ENCODE measurements at places on chromosomes 5 and 9.

DNA sequence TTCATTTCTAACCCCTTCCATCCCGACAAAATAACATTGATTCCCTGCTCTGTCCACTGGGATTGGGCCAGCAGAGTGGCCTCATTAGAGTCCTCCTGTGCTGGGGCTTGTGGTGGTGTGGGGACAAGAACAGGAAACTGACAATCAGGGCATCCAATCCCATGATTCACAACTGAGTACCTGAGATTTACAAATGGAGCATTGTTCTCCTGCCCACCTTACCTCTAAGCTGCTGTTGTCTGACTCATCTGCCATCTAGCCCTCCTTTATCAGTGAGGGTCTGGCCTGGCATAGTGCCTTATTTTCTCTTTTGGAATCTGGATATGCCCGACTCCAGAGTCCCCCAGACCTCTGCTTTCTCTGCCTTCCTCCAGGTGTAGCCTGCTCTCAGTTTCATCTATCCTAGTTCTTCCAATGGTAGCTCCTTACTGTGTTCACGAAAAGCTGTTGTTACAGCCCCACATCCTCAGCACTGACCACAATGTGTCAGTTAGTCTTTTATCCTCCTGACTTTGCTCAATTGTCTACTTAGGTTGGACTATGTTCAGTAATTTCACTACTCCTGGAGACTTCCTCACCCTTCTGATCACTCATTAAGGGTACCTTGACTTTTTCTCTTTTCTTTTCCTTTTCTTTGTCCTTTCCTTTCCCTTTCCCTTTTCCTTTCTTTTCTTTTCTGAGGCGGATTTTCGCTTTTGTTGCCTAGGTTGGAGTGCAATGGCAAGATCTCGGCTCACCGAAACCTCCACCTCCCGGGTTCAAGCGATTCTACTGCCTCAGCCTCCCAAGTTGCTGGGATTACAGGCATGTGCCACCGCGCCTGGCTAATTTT lies 13.4 kb downstream of the WNT8A start:
- no peak for DNase-seq

- no peak for DNase-seq
These were observed 48.0 kb upstream of the FBXL7 start for GRCh38 chr5:15452030-15452429.

GRCh38 chr5:139667001-139667729 lies 19.0 kb downstream of the CXXC5 start:
- no peak for DNase-seq

- DNase-seq, result no peak
These were observed 507 bp downstream of the RICTOR start for GRCh38 chr5:39073767-39074016.

DNA sequence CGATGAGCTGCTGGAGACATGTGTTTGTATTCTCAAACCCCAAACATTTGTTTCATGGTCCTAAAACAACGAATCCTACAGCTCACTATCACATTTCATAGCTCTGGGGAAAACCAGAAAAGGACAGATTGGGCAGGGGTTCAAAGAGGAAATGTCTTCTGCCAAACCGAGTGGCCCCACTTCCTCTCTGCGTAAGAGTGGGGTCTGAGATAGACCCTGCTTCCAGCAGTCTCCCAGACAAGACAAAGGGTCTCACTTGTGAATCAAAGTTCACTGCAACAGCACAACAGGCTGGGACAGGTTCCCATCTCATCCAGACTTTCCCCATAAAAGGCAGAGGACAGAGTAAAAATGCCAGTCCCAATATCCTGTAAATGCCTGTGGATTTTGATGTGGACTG lies 276.2 kb upstream of the SLC24A2 start:
- no peak for DNase-seq

DNA sequence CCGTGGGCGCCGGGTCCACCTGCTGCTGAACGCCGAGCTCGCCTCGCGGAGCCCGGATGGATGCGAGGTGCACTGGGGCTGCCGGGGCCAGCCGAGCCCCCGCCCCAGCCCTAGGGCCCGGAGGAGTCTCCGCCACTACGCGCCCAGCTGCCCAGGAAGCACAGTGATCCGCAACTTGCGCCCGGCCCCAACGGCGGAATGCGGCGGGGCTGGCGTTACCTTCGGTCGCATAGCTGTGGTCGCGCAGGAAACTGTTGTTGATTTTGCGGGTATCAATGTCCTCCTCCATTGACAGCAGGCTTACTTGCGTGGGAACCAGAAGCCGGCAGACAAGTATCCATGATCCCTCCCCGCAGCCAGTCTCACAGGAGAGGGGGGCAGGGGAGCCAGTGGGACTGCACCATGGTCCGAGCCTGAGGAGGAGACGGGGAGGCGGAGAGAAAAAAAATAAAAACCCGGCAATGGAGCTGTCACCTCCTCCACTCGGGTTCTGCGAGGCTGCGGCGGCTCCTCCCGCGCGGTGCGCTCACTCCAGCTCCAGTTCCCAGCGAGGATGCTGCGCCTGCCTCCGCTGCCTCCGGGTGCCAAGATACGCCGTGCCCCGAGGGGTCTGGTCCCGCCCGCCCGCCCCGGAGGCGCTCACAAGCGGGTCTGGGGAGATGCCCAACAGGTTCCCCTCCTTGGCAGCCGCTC lies 628 bp downstream of the PPP2R2B start:
- DNase-seq, result peak; percentile 67

- DNase-seq, result no peak
These were observed 1092.0 kb downstream of the MAT2B start for GRCh38 chr5:164597293-164597900.

- DNase-seq, result no peak
These were observed 107.6 kb downstream of the MSX2 start for GRCh38 chr5:174832025-174832424.

GRCh38 chr5:173140769-173141168 lies 3.6 kb upstream of the BNIP1 start:
- DNase-seq, result no peak

- no peak for DNase-seq
These were observed 24.1 kb downstream of the TENT4A start for GRCh38 chr5:6737043-6737941.

- no peak for DNase-seq
These were observed 1.3 kb downstream of the ACER2 start for GRCh38 chr9:19410195-19410503.

DNA sequence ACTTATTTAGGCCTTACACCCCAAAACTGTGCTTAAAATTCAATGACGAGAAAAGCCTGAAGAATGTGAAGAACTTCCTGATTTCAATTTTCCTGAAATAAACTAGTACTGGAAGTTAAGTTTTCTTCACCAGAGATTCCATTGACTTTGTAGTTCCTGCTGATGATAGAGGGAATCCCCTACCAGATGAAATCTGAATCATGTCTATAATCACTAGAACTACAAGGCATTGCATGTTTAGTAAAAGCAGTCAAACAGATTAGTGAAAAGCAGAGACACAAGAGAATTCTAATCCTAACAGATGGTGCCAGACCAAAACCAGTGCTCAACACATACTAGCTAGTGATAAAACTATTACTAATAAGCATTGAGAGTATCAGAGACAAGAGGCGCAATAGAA lies 130.0 kb downstream of the PDE4D start:
- DNase-seq, result no peak

DNA sequence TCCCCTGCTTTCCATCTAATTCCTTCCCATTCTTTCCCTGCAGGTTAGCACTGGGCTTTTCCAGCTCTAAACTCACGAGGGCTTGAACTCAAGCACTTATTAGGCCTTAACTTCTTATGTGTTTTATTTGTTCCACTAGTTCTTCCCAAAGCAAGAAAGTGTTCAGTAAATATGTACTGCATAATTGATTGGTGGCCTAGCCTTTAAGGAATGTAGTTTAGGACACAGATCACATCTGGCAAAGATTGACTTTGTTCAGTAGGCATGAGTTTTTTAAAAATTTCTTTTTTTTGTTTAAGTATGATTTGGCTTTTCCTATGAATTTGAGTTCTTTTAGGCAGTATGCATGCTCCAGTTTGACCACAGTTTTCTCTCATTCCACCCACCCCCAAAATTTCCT lies 285.2 kb downstream of the NPR3 start:
- DNase-seq, result no peak

- no peak for DNase-seq
These were observed 70.4 kb downstream of the MVB12B start for GRCh38 chr9:126397056-126397455.

DNA sequence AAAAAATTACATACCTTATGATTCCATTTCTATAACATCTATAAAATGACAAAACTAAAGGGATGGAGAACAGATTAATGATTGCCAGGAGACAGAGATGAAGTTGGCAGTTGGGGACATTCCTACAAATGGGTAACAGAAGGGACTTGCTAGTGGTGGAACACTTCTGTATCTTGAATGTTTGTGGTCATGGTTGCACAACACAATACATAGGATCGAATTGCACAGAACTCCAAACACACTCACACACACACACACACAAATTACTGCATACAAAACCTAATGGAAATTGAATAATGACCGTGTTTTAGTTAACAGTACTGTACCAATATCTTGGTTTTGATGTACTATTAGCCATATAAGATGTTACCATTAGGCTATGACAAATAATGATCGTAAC lies 330.7 kb upstream of the POU5F2 start:
- DNase-seq, result no peak

DNA sequence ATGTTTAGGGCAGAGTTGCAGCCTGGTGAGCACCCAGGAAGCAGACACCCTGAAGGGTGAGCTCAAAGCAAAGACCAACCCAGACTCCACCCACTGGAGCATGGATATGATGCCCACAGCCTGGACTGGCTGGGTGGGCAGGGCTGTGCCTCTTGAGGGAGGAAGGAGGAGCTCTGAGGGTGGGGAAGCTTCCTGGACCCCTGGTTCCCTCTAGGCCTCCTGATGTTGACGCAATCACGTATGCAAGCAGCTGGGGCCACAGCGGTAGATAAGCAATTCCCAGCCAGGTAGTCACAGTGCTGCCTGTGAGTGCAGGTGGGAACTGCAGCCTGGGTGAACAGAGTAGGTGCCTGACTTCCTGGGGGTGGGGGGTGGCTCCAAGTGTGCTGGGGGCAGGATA lies 271.5 kb downstream of the CDK5RAP2 start:
- DNase-seq, result peak; percentile 62

- DNase-seq, result no peak
These were observed 10.8 kb downstream of the MAPKAP1 start for GRCh38 chr9:125696106-125696647.

GRCh38 chr9:14480526-14480925 lies 166.6 kb upstream of the NFIB start:
- peak; percentile 16 for DNase-seq

GRCh38 chr5:178249191-178249989 lies 16.8 kb upstream of the PHYKPL start:
- DNase-seq, result no peak

DNA sequence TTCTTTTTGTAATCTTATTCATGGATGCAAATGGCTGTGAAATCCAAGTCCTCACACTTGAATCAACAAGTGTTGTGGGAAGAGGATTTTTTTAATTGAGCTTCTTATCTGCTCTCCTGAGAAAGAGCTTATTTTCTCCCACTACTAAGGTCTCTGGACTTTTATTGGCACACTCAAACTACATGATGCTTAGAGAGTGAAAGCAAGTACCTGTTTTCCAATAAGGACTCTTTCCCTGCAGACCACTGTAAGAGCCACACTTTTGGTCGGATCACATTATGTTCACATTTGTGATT lies 546.4 kb upstream of the ARRDC3 start:
- no peak for DNase-seq

GRCh38 chr9:83220730-83221129 lies 157.8 kb upstream of the RASEF start:
- no peak for DNase-seq

DNA sequence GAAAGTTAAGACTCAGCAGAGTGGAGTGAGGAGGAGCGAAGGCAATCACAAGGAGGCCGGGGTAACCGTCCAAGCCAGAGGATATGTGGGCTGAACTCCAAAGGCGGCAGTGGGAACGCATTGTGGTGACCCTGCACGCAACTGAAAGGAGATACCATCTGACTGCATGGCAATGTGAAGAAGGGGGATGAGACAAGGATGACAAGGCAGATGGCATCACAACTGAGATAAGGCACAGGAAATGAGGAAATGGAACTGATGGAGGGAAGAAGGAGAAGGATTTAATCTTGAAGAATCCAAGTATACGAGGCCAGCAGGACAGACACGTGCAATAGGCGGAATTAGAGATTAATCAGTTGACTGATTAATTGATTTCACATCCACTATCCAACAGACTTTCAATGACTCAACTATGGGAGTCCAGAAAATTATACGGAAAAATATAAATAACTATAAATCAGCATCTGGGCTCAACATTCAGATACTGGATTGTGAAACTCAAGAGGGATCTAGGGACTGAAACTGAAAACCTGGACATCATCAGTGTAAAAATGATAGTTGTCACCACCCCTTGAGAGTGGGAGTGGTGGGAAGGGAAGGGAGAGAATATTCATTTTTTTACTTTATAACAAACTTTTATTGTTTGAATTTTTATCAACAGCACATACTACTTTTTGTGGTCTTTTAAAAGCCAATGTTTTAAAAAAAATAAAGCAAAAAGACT lies 86.1 kb downstream of the ARL15 start:
- DNase-seq, result no peak

GRCh38 chr5:74239261-74239660 lies 401.3 kb downstream of the ENC1 start:
- no peak for DNase-seq

DNA sequence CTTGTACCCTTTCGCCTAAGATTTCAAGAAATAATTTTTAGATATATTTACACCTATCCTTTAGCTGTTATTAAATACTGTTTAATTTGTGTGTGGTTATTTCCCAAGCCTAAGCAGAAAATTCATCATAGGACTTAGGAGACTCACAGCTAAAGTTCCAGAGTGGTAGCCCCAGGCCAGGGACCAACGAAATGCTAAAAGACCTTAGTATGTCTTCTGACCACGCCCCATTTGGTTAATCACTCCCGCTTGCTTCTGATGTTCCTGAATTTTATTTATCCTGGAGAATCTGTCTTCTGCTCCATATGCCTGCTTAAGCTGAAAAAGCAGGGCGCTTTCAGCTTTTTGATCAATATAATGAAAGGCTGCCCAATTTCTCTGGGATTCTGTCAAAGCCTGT lies 18.7 kb upstream of the SEMA6A start:
- no peak for DNase-seq

GRCh38 chr9:70566751-70567150 lies 152.3 kb upstream of the KLF9 start:
- no peak for DNase-seq
